ENCODE measurements at places on chromosomes 4 and X. TPM values are rescaled to one million over a fixed set of nuclear protein-coding genes. Genes with fewer than 3 reads are reported as not detected.
A peak's percentile ranks its signal among the peaks of the same experiment; 100 is the strongest.

DNA sequence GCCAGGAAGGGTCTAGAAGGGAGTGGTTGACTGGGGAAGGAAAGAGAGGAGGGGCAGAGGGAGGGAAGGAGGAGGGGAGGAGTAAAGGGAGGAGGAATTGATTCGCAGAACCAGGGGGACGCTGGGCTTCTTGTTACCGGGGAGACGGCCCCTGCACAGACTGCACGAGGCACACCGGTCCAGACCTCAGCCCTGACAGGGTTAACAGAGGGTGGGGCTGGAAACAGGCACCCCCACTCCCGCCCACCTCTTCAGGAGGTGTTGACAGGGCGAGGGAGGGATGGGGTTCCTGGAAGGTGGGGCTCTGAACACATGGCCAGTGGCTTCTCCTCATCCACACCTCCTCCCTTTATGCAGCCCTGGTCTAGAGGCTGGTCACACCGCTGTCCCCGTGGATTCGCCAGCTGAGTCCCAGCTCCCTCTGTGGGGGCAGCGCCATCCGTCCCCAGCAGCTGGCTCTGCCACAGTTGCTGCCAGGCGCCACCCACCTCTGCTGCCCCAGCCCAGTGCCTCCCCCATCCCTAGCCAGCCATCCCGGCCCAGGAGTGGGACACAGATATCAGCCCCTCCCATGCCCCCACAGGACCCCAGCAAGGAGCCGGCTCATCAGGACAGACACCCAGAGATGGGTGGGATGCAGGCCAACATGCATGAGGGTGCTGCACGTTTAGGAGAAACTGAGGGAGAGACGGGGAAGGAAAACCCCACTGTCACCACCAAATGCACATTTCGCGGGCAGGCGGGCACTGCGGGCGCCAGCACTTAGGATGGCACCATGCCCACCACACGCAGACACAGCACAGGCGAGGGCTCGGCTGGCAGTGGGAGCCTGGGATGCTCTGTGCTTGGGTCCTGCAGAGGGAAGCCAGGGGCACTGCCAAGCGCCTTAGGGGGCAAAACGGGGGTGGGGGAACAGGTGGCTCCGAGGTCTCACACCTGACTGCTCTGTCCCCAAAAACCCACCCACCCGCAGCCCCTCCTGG is 87.6 kb downstream of the ABLIM2 start:
- no peak for DNase-seq

- DNase-seq: no peak
These were observed 4.3 kb downstream of the GABRQ start for GRCh38 chrX:152641996-152642395.

Gene TBX22
- total RNA-seq: not detected

- no peak for DNase-seq
These were observed 22.2 kb upstream of the GCNA start for GRCh38 chrX:71556036-71556435.

Gene UGT2B15
- not detected for total RNA-seq

- DNase-seq: no peak
These were observed 137.9 kb downstream of the PJA1 start for GRCh38 chrX:69027181-69028005.

Gene VCX2
- not detected for total RNA-seq

- no peak for DNase-seq
These were observed 37.0 kb upstream of the SHISA3 start for GRCh38 chr4:42360256-42360669.

Gene DMD
- total RNA-seq: 12.8 TPM

DNA sequence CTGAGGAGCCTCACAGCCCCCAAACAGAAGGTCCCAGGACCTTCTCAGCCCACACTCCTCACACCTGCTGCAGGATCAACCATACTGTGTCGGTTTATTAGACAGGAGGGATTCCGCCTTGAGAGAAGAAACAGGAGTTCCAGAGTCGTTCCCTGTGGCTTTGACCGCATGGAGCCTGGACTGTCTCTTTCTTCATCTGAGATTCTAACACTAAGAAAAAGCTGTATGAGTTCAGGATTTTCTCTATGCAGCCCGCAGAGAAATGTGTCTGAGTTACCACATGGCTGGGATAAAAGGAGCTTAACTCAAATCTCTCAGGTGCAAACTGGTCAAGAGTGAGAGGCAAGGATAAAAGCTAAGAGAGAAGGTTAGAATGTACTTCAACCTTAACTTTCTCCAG is 126.7 kb downstream of the AFAP1 start:
- no peak for DNase-seq

Gene LRAT
- not detected for total RNA-seq

DNA sequence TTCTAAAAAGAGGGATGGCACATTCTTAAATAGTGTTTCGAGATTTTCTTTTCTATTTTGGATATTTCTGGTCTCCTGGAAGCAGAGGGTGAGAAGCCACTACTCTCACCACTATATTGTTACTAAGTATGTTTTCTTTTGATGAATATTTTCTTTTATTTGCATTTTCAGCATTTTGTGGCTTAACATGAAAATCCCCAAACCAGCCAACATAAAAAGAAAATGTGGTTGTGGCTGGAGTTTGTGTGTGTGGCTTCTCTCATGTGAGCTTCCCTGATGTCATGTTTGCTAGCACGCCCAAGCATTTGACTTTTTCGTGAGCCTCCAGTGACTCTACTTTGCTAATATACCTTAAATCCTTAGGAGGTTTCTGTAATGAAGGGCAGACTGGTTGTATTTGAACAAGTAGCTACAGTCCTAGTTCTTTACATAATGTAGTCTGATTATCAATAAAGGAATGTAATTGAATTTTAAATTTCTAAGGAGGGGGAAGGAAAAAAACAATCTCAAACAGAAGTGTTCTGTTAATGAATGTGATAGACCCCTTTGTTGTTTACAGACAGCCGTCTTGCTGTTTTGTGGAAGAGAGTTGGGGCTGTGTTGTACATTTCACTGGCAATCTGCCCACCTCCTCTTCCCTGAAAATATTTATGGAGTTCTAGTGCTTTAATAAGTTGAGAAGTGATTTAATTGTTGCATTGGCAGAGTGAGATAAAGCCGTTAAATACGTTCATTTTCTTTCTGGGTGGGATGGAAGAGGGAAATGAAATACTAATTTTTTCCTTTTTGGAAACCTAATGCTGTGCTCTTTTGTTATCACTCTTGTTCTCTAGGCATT is 114.6 kb downstream of the ARHGAP10 start:
- DNase-seq: peak; percentile 33

Gene IDUA
- 34.3 TPM for total RNA-seq

DNA sequence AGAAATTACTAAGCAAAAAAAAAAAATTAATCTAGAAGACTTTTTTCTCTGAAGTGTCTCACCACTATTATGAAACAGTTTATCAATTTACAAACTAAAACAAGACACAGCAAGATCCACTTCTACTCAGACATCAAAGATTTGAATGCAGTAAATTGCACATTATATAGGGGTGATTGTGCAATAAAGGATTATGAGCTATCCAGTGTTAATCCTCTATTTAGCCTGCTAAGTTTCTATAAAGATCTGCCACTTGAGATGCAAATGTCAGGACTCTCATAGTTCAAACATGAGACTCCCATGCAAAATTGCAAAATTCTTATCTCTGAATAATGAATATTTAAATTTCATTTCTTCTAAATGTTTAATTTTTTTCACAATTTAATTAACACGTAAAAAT is 2.2 kb downstream of the TECRL start:
- no peak for DNase-seq

Gene MSANTD1
- 1.2 TPM for total RNA-seq

GRCh38 chr4:38860788-38861424 is 4.3 kb upstream of the TLR6 start:
- peak; percentile 45 for DNase-seq

- DNase-seq: no peak
These were observed 1.5 kb downstream of the MGARP start for GRCh38 chr4:139278485-139278884.

Gene CYSLTR1
- 13.9 TPM for total RNA-seq

DNA sequence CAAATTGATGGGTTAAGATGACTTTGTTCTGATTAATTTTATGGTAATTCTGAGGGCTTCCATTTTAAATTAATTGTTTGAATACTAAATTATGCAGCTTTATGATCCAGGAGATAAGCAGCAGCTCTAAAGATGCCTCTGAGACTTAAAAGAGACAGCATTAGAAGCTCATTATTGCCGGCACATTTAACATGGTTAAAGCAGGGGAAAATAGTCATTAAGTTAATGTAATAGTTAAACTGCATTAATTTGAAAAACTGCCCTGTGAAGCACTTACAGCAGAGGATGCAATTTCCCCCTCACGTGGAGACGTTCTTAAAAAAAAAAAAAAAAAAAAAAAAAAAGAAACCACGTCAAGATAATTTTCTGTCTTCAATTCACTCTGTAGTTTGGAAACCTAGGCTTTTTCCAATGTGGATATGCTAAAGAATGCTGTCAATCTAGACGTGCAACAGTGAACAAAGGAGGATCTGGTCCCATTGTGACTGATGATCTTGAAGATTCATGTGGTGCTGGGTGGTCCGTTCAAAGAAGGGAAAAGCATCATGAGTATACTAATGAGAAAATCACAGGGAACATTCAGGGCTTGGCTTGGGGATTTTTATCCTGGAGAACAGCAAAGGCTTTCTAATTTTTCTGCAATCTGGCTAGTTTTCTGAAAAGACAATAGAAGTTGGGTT is 440.6 kb upstream of the HS3ST1 start:
- DNase-seq: no peak

DNA sequence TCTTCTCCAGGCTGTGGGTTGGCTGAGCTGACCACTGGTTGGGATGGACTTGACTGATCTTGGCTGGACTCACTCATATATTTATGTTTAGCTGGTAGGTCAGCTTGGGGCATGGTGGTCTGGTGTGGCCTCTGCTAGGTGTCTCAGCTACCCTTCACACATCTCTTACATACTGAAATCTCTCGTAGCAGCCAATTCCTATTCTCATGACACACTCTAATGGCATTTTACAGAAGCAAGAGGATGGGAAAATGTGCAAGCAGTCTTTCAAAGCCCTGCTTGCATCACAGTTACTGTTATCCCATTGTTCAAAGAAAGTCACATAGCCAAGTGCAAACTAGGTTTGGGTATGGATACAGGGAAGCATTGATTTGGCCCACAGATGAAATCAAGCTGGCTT is 55.5 kb upstream of the PCDH18 start:
- DNase-seq: no peak

- DNase-seq: no peak
These were observed 1386.6 kb downstream of the PCDH7 start for GRCh38 chr4:32106767-32107166.

DNA sequence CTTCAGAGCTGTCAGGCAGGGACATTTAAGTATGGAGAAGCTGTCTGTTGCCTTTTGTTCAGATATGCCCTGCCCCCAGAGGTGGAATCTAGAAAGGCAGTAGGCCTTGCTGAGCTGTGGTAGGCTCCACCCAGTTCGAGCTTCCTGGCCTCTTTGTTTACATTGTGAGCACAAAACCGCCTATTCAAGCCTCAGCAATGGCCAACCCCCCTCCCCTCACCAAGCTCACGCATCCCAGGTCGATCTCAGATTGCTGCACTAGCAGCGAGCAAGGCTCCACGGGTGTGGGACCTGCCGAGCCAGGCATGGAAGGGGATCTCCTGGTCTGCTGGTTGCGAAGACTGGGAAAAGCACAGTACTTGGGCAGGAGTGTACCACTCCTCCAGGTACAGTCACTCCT is 59.3 kb downstream of the ZNF674 start:
- DNase-seq: no peak

GRCh38 chr4:73540826-73541225 is 59.3 kb downstream of the AFM start:
- no peak for DNase-seq

DNA sequence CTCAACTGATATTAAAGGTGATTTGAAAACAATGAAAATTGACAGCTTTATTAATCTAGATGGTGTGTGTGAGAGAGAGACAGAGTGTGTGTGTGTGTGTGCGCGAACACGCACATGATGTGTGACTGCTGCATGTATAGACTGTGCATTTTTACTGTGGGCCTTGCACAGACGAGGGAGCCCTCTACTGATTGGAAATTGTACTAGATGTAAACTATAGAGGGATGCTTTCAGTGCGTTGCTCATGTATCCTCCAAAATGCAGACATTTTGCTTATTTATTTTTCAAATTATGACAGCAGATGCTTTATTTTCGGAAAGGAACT is 168.4 kb upstream of the GK2 start:
- no peak for DNase-seq

Gene PRR32
- not detected for total RNA-seq

Gene TAF7L
- total RNA-seq: 0.36 TPM

DNA sequence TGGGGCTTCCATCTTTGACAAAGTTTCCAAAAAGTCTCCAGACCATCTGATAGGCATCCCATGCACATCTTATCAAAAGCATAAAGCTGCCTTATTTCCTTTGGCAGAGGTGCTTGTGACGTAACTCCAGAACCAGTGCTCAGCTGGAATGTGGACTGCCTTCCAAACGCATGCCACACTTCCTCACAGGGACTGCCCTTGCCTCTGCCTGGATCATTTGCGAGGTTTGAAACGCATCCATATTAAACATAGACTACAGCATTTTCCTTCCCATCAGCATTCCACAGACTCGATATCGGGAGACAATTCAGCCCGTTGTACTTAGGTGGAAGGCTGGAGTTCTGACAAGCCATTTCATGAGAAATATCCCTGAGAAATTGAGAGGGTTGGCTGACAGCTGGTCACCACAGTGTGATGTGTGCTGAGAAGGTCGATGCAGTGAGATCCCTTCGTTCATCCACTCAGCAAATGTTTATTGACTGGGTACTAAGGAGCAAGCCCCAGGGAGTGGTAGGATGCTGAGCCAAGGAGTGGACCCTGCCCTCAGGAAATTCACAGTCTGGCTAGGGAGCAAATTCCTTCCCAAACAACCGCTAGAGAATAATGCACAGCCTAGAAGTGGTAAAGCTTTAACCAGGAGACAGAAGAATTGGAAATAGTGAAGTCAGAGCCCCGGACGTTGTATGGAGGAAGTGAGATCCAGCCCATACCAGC is 376.0 kb downstream of the BCOR start:
- DNase-seq: no peak

DNA sequence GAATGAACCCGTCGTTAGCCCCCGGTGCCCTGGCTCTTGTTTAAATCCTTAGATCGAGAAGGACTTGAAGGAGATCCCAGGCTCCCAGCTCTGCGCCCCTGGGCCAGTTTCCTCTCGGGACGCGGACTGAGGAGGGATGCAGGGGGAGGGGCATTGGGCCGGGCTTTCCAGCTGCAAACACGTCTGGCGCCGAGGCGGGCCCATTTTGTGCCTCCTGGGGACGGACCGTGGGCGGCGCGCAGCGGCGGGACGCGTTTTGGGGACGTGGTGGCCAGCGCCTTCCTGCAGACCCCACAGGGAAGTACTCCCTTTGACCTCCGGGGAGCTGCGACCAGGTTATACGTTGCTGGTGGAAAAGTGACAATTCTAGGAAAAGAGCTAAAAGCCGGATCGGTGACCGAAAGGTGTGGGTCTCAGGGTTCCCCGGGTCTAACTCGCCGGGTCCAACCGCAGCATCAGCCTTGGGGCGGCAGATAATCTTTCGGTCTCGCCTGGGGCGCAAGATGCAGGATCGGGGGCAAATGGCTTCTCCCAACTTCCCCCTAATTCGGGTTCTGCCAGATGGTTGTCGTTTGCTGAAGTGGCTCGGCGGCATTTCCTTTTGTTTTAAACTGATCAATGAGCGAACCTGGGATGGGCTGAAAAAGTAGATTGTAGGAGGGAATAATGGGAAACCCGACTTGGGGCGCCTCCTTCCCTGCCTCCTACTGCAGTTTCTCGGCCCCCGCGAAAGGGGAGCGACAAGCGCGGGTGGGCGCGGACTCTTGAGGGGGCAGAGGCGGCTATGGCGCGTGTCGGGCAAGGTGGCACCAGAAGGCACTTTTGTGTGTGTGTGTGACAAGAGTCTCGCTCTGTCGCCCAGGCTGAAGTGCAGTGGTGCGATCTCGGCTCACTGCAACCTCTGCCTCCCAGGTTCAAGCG is 2.9 kb downstream of the PDGFRA start:
- no peak for DNase-seq
